Activated effector memory CD4-positive, alpha-beta T cell treated with anti-CD3 and anti-CD28 coated beads, Interleukin-2, amount 50 U/mL, for 16 hours (primary cell): ENCODE measurements at places on chromosomes 7 and 10.

- no peak for DNase-seq
These were observed 412.1 kb upstream of the CELF2 start for GRCh38 chr10:10605551-10606081.

DNA sequence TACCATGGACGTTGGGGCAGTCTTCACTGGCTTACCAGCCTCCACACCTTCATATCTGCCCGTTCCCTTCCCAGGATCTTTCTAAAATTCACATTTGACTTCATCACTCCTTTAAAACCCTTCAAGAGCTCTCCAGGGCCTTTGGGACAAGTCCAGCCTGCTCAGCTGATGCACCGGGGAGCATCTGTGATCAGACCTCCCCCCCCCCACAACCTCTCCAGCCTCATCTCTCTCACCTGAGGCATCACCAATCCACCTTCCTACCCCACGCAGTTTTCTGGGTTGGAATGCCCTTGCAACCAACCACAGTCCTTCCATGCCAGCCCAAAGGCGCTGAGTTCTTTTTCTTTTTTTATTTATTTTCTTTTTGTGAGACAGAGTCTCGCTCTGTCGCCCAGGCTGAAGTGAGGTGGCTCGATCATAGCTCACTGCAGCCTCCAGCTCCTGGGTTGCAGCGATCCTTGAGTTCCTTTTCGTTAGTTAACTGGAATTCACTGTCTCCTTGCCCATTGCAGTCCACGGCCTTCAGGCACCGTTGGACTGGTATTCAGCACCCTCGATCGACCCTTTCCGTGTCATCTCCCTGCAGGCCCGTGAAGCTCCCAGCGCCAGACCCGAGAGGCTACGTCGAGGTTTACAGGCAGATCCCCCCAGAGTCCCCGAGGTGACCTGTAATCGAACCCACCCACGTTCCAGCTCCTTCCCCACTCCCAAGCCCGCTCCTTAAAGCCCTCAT, 654 bp downstream of the ALKBH4 start:
- no peak for DNase-seq

DNA sequence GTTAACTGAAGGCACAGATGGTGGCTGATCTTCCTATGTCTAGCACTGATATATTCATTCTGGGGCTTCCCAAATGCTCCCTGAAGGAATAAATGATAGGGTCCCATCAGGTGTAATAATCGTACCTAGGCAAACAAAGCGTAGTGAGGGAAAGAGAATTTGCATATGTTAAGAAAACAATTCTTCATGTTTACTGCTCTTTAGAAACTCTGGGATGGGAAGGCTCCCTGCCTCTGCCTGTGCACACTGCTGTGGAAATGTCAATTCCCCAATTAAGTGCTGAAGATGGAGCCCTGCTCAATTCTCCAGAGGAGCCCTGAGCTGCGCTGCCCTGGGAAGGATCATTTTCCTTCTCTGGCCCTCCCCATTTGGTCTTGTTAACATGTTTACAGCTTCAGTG, 380.9 kb upstream of the ADARB2 start:
- DNase-seq, result no peak

DNA sequence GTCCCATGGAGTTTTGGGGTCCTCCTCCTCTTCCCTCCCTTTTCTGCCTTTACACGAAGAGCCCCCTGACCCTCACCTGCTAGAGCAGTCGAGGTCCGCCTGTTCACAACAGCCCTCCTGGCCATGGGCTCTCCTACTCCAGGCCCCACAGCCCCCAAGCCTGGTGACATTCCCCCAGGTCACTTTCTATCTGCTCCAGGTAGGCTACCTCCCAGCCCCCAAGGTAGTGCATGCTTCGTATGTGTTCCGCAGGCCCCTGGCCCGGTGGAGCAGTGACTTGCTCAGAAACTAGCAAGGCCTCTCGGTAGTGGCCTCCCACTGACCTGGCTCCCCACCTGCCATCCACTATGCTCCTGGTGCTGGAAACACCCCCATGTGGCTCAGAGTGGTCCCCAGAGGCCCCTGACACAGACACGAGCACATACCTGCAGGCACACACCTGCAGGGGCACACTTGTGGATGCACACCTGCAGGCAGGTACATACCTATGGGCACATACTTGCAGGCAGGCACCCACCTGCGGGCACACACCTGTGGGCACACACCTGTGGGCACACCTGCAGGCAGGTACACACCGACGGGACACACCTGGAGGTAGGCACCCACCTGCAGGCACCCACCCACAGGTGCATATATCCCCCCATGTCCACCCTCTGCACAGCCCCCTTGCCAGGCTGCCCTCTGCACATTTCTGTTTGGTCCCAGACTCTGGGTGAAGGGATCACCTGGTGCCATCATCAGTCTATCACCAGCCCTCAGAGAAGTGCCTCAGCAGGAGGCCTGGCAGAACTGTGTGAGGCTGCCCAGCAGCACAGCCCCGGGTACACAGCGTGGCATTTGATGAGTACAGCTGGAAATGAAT, 322.5 kb downstream of the PTPRN2 start:
- peak; percentile 24 for DNase-seq

DNA sequence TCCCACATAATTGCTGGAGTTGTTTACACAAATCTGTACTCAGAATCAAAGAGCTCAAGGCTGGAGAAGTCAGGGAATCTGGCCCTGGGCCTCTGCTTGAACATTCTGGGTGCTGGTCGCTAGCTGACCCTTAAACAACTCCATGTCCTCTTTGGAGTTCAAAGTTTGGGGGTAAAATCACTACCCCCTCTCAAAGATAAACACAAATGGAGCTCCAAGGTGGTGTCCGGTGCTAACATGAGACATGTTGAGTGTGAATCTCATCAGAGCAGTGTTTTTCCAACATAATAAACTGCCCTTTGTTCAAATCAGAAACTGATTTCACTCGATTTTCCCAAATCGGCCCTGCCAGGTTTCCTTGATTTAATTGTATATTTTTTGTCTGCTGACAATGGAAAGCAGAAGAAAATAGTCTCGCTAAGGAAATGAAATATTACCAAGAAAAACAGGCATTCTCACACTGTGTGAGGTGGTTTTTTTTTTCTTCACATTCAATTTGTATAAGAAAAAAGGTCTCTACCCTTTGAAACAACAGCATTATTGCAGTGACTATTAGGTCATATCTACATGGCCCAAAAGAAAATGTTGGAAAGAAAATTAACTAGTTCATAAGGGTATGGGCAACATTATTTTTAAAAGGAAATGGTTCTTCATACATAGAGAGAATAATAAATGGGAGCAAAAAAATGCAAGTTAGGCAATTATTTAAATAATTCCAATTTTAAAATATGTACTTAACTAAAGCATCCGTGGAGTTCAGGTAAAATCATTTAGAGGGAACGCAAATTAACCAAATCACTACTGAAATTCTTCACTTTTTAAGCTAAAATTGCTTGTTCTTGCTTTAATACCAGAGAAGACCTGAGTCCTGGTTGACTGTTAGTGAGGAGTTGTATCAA, 56.1 kb upstream of the CAPZA2 start:
- DNase-seq, result no peak

GRCh38 chr10:13712837-13713581, 126.2 kb downstream of the PRPF18 start:
- no peak for DNase-seq

GRCh38 chr10:72309290-72310240, 35.8 kb downstream of the DDIT4 start:
- no peak for DNase-seq

DNA sequence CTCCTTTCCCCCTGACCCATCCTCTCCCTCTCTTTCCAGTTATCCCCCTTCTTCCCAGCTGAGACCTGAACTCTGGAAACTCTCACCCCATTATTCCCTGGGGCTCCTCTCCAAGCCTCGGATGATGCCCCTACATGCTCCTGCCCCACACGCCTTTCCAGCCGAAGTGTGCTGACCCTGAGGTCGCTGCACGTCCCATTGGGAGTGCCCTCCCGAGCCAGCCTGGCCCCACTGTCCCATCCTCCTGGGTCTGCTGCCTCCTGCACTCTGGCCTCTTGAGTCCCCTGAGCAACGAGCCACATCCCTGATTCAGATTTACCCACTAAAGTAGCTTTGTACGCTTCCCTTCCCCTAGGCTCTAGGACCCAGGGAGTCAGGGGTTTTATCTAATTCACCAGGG, 87.4 kb downstream of the TCERG1L start:
- DNase-seq, result no peak

DNA sequence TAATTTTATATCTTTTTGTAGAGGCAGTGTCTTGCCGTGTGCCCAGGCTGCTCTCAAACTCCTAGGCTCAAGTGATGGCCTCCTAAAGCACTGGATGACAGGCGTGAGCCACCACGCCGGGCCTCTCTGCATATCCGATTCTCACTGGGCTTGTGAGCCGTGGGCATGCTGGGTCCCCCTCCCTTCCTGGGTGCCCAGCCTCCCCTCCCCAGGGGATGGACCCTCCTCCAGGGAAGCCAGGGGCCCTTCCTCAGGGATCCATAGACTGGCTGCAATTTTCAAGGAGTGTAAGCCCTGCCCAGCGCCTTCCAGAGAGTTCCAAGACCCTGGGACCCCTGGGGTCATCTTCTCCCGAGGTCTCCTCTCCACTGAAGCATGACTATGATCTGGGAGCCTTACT, 23.7 kb upstream of the ELFN1 start:
- no peak for DNase-seq

- peak; percentile 93 for DNase-seq
These were observed at the start of gene AP3M1 for GRCh38 chr10:74150204-74150989. TSS of gene AP3M1 (minus strand) at chr10:74150828. CDS start at chr10:74138379, 12,449 bp downstream.

DNA sequence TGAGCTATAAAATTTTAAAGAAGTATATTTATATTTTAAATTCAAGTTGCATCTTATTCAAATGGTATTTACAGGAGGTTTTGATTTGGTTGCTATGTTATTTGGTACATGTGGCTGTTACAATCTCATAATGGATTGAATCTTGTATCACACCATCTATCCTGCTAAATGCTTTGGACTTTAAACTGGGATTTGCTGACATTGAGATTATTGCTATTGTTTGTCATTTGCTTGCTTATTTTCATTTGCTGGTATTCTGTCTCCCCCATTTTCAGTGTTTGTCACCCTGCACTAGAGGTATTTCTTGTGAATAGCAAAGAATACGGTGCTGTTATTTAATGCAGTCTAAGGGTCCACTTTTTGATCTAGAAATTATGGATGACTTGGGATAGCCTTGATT, 171.1 kb downstream of the SH2D4B start:
- no peak for DNase-seq

- no peak for DNase-seq
These were observed 180.8 kb upstream of the SLC26A5 start for GRCh38 chr7:103626776-103627175.

- no peak for DNase-seq
These were observed 24.1 kb upstream of the PROSER2 start for GRCh38 chr10:11798845-11799735.

DNA sequence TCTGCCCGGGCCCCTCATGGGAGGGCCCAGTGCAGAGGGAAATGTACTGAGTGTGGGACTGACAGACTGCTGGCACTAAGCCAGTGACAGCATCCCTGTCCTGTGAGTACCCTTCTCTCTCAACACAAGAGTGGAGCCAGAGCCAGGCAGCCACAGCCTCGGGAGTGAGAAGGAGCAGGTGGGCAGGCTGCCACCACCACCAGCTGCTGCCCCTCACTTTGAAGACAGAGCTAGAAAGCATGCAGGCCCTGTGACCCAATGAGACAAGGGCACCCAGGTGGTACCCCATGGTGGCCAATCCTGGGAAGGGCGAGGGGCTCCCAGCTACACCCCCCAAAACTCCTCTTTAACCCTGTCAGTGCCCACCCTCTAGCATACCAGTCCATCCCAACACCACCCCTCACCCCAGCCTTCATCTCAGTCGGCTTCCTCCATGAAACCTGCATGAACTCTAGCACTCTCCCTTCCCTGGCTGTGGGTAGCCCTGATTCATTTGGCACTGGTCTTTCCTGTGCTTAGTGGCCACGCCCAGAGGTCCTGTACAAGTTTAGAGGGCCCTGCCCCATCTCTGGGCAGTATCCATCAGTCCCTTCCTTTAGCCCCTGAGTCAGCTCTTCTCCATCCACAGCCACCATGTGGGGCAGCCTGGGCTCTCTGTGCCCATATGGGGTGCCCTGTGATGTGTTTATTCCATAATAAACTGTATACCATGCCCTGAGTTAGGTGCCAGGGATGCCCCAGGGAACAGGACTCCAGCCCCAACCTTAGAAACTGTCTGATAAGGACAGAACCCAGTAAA, 207.0 kb upstream of the ZMIZ1 start:
- DNase-seq, result no peak

DNA sequence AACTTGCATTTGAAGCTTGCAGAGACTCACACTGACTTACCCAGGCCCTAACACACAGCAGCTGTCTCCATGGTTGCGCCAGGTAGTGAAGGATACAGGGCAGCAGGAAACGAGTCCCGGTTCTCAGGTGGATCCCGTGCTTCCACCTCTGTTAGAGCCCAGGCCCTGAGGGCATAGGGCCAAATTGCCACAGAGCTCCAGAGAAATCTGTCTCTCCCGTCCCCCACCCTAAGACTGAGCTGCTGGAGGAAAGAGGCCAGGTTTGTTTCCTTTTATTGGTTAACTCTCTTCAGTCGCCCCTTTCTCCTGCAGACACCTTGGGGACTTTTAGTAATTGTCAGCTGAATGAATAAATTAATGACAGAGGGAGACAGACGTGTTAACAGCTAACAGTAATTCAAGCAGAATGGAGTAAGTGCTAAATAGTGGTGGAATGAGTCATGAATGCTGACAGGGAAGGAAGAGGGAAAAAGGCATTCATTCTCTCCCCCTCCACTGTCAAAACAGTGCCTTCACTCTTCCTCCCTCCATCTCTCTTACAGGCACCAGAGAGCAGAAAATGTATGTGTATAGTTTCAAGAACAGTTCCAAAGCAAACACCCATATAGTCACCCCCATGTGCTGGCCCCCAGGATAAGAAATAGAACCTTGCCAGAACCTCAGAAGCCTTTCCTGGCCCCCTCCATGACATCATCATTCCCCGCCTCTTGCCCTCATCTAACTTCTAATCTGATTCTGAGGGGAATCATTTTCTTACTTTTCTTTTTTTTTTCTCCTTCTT, 16.8 kb upstream of the DLG5 start:
- no peak for DNase-seq

GRCh38 chr7:15495170-15495569, 66.6 kb downstream of the AGMO start:
- DNase-seq, result no peak

DNA sequence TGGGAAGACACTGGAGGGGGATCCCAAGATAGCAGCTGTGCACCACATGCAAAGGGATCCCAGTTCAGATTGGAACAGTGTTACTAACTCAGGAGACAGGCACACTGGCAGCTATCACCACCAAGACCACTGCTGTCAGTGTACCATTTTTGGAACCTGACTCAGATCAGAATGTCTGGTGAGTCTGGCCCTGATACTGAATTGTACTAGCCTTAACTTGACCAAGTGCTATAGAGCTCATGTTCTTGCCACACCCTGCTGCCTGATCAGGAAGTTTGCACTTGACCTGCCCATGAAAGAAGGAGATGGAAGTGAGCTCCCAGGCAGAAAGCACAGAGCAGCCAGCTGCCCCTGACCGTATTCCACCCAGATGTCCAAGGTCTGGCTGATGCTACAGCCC, 4.8 kb upstream of the PRRT4 start:
- DNase-seq, result no peak

GRCh38 chr10:49622426-49623425, 8.9 kb downstream of the CHAT start:
- DNase-seq, result peak; percentile 51
